Fibroblast of upper back skin (primary cell): ENCODE measurements at places on chromosomes 16 and 17.

- no peak for DNase-seq
These were observed 8.3 kb upstream of the NOS2 start for GRCh38 chr17:27808628-27809027.

DNA sequence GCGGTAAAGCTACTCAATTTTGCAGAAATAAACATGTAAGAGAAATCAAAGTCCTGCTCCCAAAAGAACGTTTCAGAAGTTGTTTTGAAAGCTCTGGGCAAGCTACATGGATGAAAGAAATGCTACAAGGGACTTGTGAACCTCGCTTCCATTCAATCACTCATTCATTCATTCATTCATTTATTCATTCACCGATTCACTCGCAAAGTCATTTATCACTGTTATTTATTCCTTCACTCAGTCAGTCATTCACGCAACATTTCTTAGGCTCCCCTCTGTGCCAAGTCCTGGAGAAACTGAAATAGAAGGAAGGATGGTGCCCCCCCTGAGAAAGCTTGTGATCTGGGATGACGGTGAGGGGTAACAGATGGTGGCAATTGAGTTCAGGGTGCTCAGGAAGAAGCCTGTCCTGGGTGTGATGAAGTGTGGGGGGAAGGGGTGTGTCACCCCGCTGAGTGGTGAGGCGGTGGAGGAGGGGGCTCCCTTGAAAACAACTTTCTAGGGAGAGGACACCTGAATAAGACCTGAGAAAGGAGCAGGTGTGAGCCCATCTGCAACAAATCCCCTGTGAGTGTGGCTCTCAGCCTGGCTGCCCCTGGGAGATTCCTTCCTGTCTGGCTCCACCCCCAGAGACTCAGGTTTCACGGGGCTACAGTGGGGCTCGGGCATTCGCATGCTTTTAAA is 36.3 kb upstream of the PRSS54 start:
- DNase-seq, result no peak

GRCh38 chr17:8362651-8363332 is 13.7 kb downstream of the KRABD2 start:
- DNase-seq, result no peak

DNA sequence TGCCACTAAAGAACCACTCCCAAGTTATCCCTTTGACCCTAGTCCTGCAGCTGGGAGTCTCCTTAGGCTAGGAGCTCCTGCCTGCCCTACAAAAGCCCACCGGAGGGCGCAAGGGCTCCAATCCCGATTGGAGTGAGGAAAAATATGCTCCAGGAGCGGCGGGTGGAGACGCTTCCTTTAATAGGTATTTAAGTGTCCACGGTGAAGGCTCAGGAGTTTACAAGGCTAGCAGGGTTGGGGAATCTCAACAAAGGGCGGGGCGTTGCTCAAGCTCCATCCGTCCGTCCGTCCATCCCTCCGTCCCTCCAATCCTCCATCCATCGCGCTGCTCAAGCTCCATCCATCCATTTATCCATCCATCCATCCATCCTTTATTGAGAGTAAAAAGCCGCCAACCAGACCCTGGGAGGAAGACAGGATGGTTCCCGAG is 556 bp upstream of the SPNS1 start:
- DNase-seq, result peak; percentile 67

DNA sequence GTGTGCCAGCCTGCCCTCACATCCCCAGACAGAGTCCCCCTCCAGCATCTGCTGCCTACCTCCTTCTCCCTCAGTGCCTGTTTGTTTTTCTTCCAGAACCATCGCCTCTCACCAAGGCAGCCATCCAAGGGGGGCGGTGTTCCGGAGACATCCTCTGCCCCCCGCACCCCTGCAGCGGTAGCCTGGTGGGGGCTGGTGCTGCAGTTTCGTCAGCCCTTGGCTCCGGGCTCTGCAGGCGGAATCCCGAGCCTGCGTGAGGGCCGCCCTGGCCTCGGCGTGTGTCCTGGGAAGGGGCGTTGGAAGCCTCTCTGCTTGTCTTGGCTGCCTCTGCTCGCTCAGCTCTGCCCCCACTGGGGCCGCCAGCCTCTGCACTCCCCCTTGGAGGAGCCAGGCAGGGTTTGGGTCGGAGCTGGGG is 126.0 kb upstream of the CIBAR2 start:
- peak; percentile 95 for DNase-seq

GRCh38 chr17:83152745-83153611 is 73.6 kb downstream of the METRNL start:
- no peak for DNase-seq

GRCh38 chr17:28657756-28658155 is 4.0 kb downstream of the SDF2 start:
- DNase-seq, result no peak

- DNase-seq, result no peak
These were observed 40.9 kb downstream of the ADAMTS18 start for GRCh38 chr16:77393955-77394354.

- no peak for DNase-seq
These were observed 86.4 kb downstream of the HAPSTR1 start for GRCh38 chr16:9177861-9178260.

DNA sequence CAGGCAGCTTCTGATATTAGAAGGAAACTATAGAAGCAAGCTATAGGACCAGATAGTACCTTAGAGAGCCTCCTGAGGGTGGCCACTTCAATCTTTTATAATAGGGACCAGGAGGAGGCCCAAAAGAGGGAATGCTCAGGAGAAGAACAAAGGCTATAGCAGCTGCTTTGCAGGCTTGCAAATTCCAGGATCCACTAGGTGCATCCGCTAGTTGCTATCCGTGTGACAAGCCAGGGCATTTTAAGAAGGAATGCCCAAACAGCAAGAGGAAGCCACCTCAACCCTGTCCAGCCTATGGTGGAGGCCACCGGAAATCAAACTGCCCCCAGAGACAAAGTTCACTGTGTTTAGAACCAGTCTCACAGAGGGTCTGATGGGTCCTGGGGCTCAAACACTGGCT is 192.6 kb upstream of the KIF2B start:
- DNase-seq, result no peak

- DNase-seq, result peak; percentile 72
These were observed 136.6 kb upstream of the ELAC2 start for GRCh38 chr17:13154398-13154797.

DNA sequence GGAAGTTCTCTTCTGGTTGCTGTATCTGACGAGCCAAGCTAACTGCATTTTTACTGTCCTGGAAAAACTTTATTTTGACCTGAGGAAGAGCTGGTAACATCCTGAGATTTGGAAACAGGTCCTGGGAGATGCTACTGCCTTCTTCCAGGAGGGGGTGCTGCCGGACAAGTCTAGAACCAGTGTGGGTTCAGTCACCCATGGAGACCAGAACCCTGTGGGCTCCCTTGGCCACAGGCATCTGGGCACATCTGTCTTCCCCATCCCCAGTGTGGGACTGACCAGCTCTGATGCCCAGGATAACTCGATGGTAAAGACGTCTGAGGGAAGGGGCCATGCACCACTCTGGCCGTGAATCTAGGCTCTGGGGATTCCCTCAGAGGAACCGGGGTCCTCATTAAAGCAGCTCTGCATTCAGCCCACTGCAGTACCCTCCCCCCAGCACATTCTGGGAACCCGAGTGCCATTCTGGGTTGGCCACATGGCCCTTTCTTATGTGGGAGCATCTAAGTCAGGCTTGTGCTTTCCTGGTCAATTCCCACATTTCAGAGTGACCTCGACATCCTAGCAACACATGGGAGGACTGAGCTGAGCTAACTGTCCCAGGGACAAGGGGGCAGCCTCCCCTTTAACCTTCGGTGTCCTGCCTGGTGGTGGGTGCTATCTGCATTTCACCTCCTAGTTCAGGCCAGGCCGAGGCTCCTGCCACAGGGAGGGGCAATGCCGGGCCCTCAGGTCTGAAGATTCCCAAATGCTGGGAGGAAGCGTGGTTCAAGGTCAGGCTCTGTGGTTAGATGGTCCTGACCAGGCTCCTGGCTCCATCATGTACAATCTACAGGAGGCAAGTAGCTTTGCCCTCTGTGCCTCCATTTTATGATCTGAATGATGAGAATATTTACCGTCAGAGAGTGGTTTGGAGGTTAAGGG is 6.4 kb downstream of the C16orf86 start:
- DNase-seq, result peak; percentile 62

- DNase-seq, result no peak
These were observed 563 bp downstream of the ST6GALNAC1 start for GRCh38 chr17:76642994-76643393.

DNA sequence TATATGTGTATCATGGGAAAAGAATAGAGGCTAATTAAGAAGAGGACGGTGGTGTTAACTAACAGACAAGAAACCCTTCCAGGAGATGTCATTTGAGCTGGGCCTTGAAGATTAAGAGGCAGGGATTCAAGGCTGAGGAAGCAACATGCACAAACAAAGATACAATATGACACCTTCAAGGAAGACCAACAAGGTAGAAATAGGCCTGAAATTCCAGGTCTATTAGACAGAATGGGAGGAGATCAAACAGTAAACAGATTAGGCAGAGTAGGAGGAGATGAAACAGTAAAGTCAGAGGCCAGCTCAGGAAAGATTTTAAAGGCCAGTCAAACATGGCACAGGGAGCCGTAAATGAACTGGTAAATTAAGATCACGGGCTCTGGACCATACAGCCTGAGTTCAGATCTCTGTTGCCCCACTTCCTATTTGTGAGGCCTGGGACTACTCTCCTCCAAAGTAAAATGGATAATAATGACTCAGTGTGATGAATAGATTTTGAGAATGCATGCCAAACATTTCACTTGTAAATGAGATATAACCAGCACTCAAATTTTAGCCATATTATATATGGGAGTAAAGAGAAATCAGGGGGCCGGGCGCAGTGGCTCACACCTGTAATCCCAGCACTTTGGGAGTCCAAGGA is 38.9 kb downstream of the USP31 start:
- no peak for DNase-seq

- no peak for DNase-seq
These were observed 2.0 kb downstream of the ZNF319 start for GRCh38 chr16:57998486-57998885.

DNA sequence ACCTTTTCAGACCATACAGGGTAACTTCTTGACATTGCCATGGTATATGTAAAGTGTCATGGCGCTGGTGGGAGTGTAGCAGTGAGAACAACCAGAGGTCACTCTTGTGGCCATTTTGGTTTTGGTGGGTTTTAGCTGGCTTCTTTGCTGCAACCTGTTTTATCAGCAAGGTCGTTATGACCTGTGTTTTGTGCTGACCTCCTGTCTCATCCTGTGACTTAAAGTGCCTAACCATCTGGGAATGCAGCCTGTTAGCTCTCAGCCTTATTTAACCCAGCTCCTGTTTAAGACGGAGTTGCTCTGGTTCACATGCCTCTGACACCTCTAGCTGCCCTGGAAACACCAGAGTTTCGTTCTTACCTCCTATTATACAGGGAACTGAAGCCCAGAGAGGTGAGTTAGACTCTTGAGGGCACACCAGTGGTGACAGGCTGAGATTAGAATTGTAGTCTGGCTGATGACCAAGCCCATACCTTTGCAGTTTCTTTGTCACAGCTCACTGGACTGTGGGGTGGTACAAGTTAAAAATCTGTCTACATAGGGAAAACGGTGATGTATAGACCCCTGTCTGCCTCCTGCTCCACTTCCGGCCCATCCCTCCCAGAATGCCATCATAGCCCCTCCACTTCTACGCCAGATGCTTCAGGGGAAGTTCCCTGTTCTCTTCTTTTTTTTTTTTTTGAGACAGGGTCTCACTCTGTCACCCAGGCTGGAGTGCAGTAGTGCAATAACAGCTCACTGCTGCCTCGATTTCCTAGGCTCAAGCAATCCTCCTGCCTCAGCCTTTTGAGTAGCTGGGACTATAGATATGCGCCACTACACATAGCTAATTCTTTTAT is 21.0 kb downstream of the KSR1 start:
- DNase-seq, result no peak

GRCh38 chr16:26189536-26189935 is 497.8 kb downstream of the HS3ST4 start:
- no peak for DNase-seq

DNA sequence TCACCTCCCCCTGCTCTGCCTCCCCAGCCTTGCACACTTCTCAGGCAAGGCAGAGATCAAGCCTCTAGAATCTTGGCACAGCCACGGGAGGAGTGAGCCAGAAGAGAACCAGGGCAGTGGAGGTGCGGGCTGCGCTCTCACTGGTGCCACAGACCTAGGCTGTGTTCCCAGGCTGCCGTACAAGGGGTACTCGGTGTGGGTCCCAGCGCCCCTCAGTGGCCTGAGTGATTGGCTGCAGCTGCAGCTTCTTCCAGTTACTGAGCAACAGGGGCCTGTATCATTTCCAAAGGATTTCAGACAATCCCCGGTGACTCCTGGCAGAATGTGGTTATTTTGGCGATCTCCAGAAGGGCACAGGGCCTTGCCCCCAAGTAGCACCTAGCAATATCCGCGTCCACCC is 1852.1 kb downstream of the TP53TG3F start:
- DNase-seq, result no peak

DNA sequence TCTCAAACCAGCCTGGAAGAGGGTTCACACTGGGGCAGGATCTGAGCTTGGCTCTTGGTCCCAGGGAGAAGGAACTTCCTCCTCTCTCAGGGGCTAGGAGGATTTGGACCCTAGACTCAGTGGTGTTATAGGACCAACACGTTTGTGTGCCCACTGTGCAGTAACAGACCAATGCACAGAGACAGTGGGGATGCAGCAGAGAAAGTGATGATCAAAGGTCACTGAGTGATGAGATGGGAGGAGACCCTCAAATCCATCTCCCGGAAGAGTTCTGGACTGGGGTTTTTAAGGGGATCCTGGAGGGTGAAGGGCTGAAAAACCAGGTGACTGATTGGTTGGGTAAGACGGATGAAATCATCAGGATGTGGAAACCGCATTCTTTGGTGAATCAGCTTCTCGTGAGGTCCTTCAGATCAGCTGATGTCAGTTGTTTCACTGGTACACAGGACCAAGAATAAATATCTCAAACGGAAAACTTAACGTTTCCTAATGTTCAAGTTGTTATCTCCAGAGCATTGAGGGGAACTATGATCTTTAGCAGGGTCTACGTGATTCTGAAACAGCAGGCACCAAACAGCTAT is 3.3 kb upstream of the VAC14 start:
- DNase-seq, result peak; percentile 76

GRCh38 chr17:83177611-83178532 is 98.5 kb downstream of the METRNL start:
- DNase-seq, result no peak

DNA sequence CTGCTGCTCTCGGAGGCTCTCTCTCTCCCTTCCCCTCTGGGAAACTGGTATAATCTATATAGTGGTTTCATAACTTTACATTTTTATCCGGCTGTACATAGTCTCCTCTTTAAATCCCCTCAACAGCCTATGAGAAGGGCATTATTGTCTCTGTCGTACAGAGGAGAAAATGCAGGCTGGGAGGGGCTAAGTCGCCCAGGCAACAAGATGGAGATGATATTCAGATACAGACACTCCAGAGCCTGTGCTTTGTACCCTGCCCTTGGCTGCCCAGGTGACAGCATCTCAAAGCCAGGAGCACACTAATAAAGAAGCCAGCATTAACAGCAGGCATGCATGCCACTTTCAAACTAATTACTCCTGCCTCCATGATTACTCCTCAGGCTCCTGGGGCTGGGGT is 4.7 kb upstream of the EIF1 start:
- no peak for DNase-seq

- DNase-seq, result peak; percentile 68
These were observed 46.1 kb upstream of the MYOCD start for GRCh38 chr17:12619459-12620199.

GRCh38 chr16:22330326-22330725 is 33.1 kb downstream of the POLR3E start:
- DNase-seq, result no peak

- no peak for DNase-seq
These were observed 198.8 kb upstream of the CIBAR2 start for GRCh38 chr16:85310868-85311585.
